ENCODE measurements at places on chromosomes 12 and 14.

DNA sequence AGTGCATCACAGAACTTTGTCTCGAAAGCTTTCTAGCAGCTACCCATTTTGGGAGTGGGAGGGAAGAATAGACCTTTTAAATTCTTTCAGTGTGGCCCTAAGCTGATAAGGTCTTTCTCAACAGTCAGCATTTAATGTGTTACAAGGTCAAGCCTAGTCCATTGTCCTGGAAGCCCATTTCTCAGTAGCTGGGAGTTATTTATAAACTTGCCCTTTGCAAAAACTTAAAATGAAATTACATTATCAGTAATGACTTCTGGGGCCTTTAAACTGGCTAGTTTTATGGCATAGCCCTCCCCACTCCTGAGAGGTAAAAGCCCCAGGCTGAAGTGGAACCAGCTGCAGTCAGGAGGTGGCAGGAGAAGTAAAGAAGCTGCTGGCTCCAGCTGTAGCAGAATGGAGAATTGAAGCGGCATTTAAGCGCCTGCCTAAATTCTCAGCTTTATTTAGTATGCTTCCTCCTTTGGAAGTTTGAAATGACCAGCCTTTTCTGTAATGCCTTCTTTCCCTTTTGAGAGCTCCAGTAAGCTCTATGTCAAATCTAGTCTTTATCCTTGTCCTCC, 12.4 kb downstream of the COPZ1 start:
- DNase-seq = no peak

- no peak for DNase-seq
Observed at GRCh38 chr12:25074954-25075353, 120.0 kb downstream of the DNAI7 start.

DNA sequence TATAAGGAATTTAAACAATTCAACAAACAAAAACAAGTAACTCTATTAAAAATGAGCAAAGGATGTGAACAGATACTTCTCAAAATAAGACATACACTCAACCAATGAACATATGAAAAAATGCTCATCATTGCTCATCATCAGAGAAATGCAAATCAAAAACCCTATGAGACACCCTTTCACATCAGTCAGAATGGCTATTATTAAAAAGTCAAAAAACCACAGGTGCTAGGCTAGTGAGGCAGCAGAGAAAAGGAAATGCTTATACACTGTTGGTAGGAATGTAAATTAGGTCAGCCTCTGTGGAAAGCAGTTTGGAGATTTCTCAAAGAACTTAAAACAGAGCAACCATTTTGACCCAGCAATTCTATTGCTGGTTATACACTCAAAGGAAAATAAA, 52.0 kb downstream of the NAV3 start:
- DNase-seq = no peak

GRCh38 chr14:72521045-72521444, 372.9 kb downstream of the DPF3 start:
- DNase-seq = no peak

DNA sequence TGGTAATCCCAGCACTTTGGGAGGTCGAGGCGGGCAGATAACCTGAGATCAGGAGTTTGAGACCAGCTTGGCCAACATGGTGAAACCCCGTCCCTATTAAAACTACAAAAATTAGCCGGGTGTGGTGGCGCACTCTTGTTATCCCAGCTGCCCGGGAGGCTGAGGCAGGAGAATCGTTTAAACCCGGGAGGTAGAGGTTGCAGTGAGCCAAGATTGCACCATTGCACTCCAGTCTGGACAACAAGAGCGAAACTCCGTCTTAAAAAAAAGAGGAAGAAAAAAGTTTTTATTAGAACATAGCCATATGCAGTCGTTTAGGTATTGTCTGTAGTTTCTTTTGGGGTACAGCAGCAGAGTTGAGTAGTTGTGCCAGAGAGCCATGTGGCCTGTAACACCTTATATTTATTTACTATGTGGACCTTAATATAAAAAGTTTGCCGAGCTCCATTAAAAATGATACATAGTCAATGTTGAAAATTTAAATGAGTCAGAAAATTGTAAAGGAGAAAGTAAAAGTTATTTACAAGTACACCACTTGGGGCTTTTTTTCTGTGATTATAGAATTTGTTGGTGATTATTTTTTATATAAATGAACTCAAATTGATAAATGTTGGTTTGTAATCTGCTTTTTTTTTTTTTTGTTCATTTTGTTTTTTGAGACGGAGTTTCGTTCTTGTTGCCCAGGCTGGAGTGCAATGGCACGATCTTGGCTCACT, 2.2 kb downstream of the ADIPOR2 start:
- DNase-seq = no peak

DNA sequence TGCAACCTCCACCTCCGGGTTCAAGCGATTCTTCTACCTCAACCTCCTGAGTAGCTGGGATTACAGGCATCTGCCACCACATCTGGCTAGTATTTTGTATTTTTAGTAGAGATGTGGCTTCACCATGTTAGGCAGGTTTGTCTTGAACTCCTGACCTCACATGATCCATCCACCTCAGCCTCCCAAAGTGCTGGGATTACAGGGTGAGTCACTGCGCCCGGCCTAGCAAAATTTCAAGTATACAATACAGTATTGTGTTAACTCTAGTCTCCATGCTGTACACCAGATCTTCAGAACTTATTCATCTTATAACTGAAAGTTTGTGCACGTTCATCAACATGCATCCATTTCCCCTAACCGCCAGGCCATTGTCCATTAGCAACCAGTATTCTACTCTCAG, 115.1 kb upstream of the MDGA2 start:
- no peak for DNase-seq

- no peak for DNase-seq
Observed at GRCh38 chr14:88562532-88562830, 356 bp upstream of the ZC3H14 start.

- DNase-seq = no peak
Observed at GRCh38 chr12:91663744-91664143, 481.1 kb upstream of the DCN start.

Data from vagina (tissue), 2 donors.